AG08395 (cell line): ENCODE measurements at places on chromosomes 11 and 22.
A peak's percentile ranks its signal among the peaks of the same experiment; 100 is the strongest.

DNA sequence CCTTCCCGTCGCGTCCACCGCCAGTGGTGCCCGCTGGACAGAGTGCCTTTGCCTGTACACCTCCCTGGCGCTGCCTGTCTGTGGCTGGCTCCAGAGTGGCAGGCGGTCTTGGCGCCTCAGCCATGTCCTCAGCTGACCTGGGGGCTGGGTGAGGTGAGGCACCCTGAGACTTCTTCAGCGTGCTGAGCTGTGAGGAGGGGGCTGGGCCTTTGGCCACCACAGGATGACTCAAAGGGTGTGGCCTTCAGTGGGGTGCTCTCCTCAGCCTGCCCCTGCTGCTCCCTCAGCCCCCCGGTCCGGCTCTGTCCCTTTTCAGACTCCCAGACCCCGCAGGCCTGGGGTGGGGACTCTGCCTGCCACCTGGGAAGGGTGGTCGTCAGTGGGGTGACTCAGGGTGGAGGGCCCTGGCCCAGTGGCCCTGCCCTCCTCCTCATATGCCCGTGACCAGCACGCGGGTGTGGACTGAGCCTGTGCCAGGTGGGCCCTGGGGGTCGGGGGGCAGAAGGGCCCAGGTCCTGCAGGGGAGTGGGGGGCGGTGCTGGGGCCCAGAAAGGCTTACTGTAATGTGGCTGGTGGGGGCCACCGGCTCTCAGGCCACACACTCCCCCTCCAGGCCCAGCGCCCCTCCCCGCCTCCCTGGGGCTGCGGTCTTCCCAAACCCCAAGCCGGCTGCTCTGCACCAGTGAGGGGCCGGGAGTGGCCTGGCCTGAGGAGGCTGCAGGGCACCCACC is 15.9 kb downstream of the CRELD2 start:
- peak; percentile 47 for DNase-seq

DNA sequence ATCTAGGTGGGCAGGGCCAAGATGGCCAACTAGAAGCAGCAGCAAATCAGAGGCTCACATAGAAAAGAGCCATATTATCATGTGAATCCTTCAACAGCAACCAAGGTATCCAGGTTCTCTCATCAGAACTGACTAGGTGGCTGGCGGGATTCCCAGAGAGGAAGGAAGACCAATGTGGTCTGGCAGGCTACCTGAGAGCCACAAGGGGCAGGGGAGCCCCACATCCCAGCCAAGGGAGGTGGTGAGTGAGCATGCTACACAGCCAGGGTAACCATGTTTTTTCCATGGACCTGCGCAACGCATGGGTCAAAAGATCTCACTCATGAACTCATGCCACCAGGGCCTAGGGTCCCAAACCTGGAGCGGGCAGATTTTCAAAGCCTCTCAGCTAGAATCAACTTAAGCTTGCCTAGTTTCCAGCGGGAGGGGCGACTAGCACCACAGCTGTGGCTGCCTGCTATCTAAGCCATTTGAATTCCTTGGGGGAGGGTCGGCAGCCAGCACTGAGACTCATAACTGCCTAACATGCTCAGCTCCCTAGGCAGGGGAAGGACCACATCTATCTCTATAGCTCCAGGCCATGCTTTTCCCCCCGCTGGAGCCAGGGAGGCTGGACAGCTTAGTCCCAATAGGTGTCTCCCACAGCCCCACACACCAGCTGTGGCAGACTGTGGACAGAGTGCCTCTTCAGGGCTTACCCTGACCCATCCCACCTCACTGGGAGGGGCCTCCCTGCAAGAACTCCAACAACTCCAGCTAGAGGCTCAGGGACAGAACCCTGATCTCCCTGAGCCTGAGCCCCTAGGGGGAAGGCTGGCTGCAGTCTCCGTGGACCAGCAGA is 28.7 kb upstream of the CASP12 start:
- no peak for DNase-seq

DNA sequence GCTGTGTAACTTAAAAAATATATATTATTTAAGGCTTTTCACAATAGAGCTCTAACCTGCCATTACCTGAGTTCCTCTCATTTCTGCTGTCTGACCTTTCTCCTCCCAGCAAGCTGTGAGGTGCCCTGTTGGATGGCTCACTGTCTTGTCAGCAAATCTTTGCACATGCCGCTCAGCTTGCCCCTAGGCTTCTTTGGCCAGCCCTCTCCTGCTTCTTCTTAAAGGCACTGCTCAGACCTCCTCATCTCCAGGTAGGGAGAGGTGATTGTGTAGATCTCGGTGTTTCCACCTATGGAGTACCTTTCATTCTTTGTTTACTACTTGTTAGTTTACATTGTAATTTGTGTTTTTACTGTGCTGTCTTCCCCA is 96.5 kb downstream of the EXT2 start:
- no peak for DNase-seq

GRCh38 chr22:17988800-17989513 is 35.4 kb downstream of the MICAL3 start:
- no peak for DNase-seq

GRCh38 chr22:40567626-40568328 is 68.7 kb downstream of the MRTFA start:
- DNase-seq: no peak

DNA sequence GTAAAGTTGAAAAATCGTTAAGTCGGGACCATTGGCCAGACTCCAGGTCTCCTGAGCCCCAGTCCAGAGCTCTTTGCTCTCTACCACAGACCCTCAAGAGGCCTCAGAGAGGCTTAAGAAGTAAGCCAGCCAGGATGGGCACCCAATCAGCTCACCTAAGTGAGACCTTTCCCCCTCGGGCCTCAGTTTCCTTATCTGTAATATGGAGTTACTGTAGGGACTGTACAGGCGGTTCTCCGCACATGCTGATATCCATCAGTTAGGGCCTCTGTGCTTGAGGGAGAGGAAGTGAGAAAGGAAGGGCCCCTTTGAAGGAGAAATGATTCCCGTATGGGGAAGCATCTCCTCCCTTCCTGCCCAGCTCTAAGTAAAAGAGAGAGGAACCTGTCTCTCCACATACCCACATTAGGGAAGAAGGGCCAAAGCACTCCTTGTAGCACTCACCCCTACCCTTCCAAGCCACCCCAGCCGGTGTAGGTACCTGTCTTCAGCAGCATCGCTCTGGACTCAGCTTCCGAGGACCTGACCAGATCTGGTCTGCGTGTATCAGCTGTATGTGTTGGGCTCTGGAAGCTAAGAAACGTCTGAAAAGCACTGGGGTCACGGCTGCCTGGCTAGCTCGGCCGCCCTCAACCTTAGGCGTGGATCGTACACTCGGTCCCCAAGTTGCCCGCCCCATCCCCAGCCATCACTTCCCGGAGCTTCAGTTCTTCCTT is 653 bp downstream of the NAGA start:
- DNase-seq: no peak

- no peak for DNase-seq
These were observed 80.8 kb downstream of the CSNK2A3 start for GRCh38 chr11:11272254-11272653.

DNA sequence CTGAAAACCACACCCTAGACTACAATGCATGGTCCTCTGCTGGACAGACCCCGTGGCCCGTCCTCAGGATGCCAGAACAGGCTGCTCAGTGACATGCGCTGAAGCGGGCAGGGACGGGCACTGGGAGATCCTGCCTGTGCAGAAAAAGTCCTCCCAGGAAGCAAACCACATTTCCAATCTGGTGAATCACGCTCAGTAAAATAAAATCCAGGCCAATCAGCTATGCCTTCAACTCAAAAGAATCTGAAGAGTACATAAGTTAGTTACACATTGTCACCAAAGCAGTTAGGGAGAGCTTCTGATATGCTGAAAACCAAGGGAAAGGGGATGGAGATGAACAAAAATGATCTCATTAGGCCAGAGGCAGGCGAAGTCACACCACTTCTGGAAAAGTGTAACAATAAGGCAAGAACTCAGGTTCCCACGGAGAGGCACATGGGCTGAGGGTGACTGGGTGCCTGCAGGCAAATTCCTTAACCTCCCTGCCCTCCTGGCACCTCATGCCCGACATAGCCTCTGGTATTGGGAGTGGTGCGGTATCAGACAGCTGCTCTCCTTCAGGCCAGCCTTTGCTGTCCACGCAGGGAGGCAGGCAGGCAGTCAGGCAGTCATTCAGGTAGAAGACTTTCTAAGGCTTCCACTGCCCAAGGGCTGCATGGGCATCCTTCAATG is 66.4 kb downstream of the APOL5 start:
- DNase-seq: peak; percentile 74

- no peak for DNase-seq
These were observed 74.7 kb downstream of the BUD13 start for GRCh38 chr11:116698080-116698479.

DNA sequence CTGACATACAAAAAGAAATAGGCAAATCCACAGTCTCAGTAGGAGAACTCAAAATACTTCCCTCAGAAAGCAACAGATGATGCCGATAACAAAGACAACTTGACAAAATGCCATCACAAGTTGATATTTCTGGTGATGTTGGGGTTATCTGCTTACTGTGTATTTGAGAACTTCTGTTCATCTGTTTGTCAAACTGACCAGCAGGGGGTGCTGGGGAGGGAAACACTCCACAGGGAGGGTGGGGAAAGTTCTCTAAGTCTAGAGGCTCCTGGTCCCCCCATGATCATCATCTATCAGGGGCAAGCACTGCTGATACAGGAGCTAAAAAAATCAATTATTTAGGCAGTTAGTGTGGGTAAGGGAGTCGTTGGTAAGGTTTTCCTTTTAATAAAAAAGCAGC is 19.2 kb downstream of the GLYATL1 start:
- no peak for DNase-seq

DNA sequence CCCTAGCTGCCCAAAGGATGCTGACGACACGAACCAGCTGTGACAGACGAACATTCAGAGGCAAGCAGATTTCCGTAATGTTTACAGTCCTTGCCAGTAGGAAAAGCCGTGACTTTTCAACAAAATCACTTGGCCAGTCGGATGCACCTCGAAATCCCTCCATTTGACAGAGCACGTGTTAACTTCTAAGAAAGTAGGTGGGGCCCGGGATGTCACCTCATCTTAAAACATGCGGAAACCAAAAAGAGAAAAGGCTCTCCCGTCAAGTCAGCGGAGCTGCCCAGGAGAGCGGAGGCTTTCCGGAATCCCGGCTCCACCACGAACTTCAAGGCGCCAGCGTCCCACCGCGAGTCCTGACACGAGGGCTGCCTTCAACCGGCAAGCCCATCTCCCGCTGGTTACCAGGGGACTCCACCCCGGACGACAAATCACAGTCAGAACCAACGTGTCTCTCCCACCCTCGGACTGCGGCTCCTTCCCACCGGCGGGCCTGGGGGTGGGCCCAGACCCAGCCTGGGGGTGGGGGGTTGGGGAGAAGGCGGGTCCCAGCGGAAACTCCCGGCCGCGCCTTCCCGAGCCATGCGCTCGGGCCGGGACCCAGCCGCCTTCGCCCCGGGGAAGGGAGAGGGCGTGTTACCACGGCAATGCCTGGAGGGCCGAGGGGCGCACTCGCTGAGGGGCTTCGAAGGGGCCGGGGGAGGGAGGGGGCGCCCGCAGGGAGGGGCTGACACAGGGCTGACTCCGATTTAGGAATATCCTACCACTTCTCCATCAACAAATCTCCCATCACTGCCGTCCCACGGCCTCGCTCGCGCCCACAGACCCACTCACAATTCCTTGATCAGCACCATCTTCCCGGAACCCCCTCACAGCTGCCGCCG is 475 bp downstream of the PITPNB start:
- peak; percentile 38 for DNase-seq

GRCh38 chr11:131302836-131303235 is 67.6 kb upstream of the NTM start:
- peak; percentile 47 for DNase-seq

DNA sequence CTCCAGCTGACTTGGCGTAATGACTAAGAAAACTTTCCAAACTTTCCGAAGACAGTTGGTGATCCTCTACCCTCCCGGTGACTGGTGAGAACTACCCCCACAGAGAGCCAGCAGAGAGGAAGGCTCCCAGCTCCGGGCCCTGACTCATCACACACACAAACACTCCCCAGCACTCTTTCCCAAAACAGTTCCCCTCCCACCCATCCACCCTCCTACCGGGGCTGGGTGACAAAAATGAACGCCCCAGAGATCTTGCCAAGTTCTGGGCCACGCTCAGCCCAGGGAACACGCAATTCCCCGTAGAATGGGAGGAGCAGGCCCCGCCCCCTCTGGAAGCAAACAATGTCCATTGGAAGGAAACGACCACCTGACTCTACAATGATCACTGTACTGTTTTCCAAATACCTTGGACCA is 21.3 kb upstream of the JAM3 start:
- peak; percentile 95 for DNase-seq

GRCh38 chr22:37744589-37744988 is 47.7 kb downstream of the TRIOBP start:
- DNase-seq: no peak

DNA sequence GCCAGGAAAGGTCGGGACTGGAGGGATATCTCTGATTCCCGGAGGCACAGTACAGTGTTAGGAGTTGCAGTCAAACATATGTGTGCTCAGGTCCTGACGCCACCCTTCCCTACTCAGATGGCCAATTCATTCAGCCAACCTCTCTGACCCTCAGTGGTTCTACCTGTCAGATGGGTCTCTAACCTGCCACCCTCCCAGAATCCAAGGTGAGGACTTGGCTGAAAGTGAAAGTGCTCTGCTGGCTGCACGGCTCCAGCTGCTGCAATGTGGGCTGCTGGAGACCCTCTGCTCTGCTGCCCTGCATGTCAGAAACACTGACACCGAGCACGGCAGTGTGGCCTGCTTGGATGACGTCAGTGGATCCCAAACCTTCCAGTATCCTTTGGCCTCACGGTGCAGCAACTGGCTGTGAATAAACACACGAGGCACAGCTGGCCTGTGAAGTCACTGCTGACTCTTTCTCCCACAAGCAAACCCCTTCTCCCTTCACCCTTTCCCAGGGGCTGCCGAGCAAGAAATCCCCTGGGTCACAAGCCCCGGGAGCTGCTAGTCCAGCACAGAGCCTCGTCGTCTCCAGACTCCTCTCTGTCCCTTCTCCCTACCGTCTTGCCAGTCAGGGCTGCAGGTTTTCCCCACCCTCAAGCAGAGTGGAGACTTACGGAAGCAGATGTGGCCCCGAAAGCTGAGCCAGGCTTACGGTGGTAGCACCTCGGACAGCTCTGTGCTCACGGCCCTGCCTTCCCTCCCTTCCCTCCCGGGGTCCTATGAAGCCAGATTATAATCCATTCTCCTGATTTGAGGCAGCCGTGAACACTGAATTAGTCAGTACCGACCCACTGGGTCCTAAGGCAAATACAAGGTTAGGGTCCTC is 24.3 kb downstream of the KIAA0930 start:
- no peak for DNase-seq

GRCh38 chr22:18028817-18029527 is 4.6 kb upstream of the MICAL3 start:
- DNase-seq: no peak

- no peak for DNase-seq
These were observed 46.0 kb upstream of the HIPK3 start for GRCh38 chr11:33211153-33211552.

GRCh38 chr11:71284525-71285092 is 32.2 kb upstream of the SHANK2 start:
- DNase-seq: no peak
